T-helper 17 cell (primary cell): ENCODE measurements at places on chromosomes 7 and 10. TPM values are rescaled to one million over a fixed set of nuclear protein-coding genes. Genes with fewer than 3 reads are reported as not detected.

GRID1 gene
- total RNA-seq: not detected

GALNT17 gene
- not detected for total RNA-seq

IFIT1 gene
- total RNA-seq: 1.9 TPM

ABCA13 gene
- total RNA-seq: not detected

DOCK1 gene
- not detected for total RNA-seq

CDC14C gene
- total RNA-seq: not detected

LRMDA gene
- total RNA-seq: not detected

C10orf88 gene
- 5.7 TPM for total RNA-seq

ZNF22 gene
- 12.1 TPM for total RNA-seq

IGF2BP3 gene
- 1.4 TPM for total RNA-seq

MMD2 gene
- total RNA-seq: not detected

CCDC3 gene
- 0.99 TPM for total RNA-seq

PITRM1 gene
- 79.1 TPM for total RNA-seq

PTPN12 gene
- total RNA-seq: 70.8 TPM

LIPJ gene
- not detected for total RNA-seq

ELN gene
- total RNA-seq: not detected

DEPP1 gene
- 1.4 TPM for total RNA-seq

VOPP1 gene
- 120 TPM for total RNA-seq

ANTXRL gene
- not detected for total RNA-seq

GPR26 gene
- total RNA-seq: not detected

MMP21 gene
- 0.42 TPM for total RNA-seq

LOXL4 gene
- not detected for total RNA-seq

PRSS1 gene
- not detected for total RNA-seq

GHRHR gene
- not detected for total RNA-seq

OPALIN gene
- total RNA-seq: not detected

WDR11 gene
- total RNA-seq: 31.6 TPM

TAF6 gene
- 40.7 TPM for total RNA-seq

OR13A1 gene
- total RNA-seq: not detected

ACHE gene
- total RNA-seq: 0.21 TPM

HMX2 gene
- not detected for total RNA-seq

WASHC2C gene
- total RNA-seq: 56.8 TPM

EVX1 gene
- 0.21 TPM for total RNA-seq

OR6V1 gene
- not detected for total RNA-seq

METTL27 gene
- total RNA-seq: 0.85 TPM

GPR146 gene
- total RNA-seq: 17.9 TPM

KCP gene
- total RNA-seq: 0.23 TPM

FAM221A gene
- 4.8 TPM for total RNA-seq
